Kidney tubule cell (primary cell): ENCODE measurements at places on chromosomes 5 and 9.
A peak's percentile ranks its signal among the peaks of the same experiment; 100 is the strongest.

- no peak for DNase-seq
These were observed 21.8 kb upstream of the ORM1 start for GRCh38 chr9:114300846-114301797.

DNA sequence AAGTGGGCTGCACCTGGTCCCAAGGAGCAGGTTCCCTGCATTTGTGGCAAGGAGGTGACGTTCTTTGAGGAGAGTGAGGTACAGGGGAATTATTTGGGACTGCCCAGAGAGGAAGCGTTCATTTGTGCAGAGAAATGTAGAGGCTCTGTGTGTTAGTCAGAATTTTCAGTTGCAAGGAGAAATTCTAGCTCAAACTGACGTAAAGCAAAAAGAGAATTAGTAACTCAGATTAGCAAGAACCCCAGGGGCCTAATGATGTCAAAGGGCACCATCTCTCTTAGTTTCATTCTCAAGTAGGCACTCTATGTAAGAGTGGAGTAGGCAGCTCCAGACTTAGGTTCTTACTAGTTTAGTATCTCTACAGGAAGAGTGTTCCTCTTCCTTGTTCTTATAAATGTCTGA, 2.4 kb upstream of the TXN start:
- DNase-seq = no peak

GRCh38 chr5:107919969-107920368, 249.2 kb upstream of the EFNA5 start:
- DNase-seq = no peak

DNA sequence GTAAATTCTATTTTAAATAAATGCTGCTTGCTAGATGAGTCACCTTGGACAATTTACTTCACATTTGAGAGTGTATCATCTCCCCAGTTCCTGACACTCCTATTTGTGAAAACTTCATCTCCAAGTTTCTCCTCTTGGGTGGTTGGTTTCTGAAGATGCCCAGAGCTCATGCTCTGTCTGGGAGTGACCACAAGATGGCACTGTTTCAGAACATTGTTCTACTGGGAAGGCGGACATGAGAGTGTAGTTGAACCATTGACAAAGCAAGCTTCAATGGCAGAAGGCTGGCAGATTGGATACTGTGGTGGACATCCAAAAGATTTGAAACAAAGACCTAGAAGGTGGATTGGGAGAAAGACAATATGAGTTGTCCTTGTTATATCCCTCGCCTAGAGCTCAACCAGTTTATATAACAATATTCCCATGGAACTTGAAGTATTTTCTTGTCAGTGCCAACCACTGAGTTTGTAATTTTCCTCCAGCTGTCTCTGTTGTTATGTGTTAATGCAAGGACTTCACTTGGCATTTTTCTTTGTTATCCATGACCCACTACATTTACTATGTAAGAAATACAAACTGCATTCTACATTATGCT, 234.3 kb upstream of the ANKH start:
- DNase-seq = peak; percentile 56

DNA sequence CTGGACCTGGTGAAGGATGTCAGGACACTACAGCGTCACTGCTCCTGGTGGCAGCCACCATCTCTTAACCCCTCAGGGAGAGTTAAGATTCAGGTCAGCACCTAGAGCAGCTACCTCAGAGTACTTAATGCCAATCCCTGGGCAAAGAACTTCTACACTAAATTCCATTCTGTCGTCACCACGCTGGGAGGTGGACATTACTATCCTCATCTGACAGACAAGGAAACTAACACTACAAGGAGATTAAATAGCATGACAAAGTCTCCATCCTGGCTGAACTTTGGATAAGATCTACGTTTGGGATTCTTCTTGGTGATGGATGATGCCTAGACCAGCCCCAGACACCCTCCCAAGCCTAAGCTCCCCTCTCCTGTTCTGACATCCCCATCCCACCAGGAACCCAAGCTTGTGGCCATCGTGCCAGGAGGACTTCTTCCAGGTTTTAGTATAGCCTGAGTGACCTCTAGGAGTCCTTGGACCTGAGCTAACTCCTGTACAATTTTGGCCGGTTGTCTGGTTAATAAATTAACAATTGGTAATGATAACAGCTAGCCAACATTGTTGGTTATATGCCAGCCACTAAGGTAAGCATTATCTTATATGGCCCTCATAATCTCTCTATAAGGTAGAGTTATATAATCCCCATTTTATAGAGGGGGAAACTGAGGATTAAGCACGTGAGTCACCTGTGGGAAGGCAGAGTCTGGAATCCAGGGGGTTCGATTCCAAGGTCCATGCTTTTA, 54.8 kb downstream of the C5orf15 start:
- no peak for DNase-seq

DNA sequence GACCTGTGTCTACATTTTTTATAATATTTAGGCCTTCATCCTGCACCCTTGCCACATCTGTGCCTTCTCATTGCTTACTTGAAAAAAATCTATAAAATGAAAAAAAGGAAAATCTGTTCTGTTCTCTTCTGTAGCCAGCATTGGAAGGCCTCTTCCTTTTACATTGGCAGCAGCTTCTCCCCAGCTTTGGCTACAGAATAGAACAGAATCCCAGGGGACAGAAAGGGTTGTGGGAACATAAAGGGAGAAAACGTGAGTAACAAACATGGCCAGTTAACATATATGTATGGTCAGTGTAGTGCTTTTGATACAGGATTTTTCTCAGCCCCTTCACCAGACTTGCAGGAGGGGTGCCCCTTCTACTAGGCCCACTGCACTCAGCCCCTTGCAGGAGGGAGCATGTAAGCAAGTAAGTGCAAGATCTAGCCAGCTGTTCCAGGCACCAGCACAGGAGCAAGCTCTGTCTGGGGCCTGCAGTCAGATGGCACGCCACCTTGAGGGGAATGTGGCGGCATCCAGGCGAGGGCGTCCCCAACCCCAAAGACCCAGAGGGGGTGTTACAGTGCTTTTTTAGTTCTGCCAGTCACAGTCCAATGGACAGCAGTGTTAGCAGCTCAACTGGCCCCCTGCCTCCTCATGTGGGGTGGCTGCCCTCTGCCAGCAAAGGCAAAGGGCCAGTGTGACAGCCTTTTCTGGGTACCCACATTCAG, 330.5 kb upstream of the ZNF462 start:
- no peak for DNase-seq

DNA sequence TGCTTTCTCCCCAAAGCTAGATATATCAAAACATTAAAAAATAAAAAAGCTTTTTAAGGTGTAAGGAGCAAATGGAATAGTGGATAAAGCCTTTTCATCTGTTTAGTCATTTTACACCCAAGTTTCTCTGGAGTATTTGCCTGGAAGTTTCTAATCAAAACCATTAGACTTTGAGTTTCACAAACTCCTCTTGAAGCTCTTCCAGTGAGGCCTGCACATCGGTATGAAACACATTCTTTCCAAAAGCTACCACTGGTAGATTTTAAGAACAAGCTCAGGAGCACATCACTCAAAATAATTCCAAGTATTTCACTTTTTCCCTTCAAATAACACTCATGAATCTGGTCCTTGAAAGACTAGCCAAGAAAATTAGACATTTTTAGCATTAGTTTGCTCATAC, 5.7 kb downstream of the TRIM52 start:
- no peak for DNase-seq

- DNase-seq = peak; percentile 86
These were observed at the start of gene NTMT1 for GRCh38 chr9:129626079-129626624. NTMT1 (plus strand) TSS chr9:129626163; CDS start chr9:129632704, 6,541 bp downstream.

- no peak for DNase-seq
These were observed 123.0 kb downstream of the ADAMTSL1 start for GRCh38 chr9:18596920-18597319.

GRCh38 chr5:72831685-72832084, 15.2 kb downstream of the TNPO1 start:
- DNase-seq = no peak
